ENCODE measurements at places on chromosomes 7 and 10.

GRCh38 chr10:22491931-22492615, 146.8 kb downstream of the SPAG6 start:
- no peak for DNase-seq

DNA sequence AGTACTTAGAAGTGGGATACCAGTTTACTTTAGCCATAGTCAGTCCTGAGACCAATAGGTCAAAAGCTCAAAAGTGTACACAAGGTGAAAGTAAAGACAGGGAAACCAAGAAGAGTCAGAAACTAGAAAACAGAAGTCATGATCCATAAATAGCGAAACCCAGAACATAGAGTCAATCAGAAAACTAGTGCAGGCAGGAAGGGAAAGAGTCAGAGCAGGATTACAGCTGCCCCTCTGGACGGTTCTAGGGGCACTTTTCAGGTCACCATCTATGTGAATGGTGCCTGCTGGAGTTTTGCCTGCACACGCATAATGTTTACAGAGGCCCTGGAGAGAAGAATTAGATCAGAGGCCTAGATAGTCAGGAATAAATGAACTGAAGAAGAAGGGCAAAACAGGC, 22.4 kb upstream of the DMTF1 start:
- no peak for DNase-seq

DNA sequence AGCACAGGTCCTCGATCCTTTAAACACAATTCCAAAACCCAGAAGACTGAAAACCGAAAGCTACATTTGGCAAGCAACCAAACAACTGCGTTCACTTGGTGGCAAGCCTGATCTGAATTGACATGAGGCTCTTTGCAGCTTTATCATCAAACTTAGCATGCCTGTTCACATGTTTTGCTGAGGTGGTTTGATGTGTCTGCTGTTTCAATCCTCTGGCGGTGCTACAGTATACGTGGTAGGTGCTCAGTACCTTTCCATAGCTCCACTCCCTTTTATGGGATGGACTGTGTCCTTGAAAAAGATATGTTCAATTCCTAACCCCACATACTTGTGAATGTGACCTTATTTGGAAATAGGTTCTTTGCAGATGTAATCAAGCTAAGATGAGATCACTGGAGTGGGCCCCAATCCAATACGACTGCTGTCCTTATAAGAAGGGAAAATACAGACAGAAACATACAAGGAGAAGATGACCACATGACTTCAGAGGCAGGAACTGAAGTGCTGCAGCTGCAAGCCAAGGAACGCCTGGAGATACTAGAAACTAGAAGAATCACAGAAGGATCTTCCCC, 33.4 kb downstream of the CCDC6 start:
- DNase-seq = peak; percentile 53

DNA sequence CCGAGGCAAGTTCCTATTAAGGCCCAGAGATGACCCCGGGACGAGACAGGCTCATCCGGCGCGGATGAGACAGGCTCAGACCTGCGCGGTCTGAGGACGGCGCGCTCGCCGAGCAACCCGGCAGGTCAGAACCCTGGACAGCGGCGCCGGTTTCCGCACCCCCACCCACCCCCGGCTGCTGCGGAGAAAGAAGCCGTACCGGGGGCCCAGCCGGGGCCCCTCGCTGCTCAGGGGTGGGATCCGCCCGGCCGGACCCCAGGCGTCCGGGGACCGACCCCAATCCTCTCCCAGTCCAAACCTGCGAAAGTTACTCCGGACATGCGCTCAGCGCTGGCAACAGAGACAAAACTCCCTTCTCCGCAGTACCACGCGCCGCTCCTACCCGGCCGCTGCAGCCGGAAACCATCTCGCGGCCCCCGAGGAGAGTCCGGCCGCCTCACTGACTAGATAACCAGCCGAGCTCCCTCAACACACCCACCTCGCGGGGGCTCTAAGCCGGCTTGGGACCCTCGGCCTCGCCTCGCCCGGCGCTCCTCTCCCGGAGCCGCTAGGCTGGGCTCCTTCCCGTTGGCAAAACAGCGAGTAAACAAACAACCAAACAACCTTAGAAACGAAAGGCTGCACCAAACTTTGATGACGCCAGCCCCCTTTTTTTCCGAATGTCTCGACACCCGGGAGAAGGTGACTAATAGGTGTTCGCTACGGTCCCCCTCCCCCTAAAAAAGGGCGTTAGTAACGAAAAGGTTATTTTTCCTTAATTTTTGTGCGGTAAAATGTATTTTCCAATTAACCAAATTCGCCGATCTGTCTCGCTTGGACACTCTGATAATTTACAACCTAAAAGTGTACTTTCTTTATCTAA, 2.3 kb upstream of the DRGX start:
- DNase-seq = peak; percentile 61

- no peak for DNase-seq
Observed at GRCh38 chr7:81110673-81111072, 191.8 kb upstream of the SEMA3C start.

GRCh38 chr10:22489467-22489866, 144.2 kb downstream of the SPAG6 start:
- DNase-seq = no peak

DNA sequence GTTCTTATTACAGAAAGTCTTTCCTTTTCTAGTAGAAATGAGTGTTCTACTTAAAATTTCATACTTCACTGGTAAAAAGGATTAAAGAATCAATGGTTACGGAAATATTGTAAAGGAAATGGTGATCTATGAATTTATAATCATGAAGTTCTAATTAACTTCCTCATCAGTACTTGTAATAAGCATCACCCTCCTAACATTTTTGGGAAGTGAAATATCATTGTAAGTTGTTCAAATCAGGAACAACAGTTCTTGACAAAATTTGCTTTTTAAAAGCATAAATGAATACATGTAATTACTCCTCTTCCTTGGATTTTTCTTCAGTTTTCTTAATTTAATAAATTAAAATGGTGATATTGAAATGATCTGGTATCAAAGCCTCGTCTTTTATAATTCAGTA, 5.6 kb upstream of the PCGF5 start:
- DNase-seq = no peak

DNA sequence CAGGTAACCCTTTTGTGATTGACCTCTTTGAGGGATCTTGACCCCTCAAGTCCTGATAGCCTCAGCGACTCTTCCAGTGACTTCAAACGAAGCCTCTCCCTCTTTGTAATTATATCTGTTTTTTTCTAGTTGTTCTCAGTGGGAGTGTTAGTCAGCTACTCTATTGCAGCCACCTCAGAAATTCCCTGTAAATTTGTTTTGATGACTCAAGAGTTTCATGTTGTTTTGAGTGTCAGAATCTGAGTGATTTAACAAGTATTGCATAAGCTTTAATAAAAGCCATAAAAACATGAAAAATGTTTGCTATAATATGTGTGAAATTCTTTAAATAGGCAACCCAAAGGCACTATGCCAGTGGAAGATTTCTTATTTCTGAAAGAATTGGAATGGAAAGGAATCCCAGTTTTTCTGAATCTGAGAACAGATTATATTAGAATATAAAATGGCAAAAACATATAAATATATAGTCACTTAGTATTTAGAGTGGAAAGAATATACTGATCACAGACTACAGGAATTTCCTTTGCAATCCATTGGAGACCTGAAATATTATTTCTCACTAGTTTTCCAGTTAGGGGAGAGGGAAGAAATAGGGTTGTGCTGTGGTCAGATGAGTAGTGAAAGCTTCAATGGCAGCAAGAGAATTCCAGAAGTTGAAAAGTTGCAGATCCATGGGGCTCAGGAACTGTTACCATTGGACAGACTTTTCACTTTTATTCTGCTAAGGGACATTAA, 94.4 kb upstream of the SEMA3C start:
- DNase-seq = peak; percentile 54

- DNase-seq = no peak
Observed at GRCh38 chr10:49598986-49599385, 11.1 kb upstream of the SLC18A3 start.

DNA sequence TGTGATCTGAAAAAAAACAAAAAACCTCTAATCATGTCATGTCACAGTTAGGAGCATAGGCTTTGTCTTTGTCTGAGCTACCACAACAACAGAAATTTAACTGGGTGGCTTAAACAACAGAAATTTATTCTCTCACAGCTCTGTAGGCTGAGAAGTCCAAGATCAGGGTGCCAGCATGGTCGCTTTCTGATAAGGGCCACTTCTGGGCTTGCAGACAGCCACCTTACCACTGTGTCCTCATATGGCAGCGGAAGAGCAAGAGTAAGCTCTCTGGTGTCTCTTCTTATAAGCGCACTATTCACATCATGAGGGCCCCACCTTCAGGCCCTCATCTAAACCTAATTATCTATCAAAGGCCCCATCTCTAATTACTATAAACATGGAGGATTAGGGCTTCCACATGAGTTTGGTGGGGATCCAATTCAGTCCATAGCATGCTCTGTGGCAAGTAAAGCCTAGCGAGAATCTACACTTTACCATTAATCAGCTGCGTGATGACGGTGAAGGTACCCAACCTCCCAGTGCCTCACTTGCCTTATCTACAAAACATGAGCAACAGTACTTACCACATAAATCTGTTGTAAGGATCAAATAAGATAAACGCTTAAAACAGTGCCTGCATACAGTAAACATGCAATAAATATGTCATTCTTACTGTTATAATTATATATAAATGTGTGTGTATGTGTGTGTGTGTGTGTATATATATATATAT, 17.3 kb downstream of the ZNF438 start:
- DNase-seq = no peak

DNA sequence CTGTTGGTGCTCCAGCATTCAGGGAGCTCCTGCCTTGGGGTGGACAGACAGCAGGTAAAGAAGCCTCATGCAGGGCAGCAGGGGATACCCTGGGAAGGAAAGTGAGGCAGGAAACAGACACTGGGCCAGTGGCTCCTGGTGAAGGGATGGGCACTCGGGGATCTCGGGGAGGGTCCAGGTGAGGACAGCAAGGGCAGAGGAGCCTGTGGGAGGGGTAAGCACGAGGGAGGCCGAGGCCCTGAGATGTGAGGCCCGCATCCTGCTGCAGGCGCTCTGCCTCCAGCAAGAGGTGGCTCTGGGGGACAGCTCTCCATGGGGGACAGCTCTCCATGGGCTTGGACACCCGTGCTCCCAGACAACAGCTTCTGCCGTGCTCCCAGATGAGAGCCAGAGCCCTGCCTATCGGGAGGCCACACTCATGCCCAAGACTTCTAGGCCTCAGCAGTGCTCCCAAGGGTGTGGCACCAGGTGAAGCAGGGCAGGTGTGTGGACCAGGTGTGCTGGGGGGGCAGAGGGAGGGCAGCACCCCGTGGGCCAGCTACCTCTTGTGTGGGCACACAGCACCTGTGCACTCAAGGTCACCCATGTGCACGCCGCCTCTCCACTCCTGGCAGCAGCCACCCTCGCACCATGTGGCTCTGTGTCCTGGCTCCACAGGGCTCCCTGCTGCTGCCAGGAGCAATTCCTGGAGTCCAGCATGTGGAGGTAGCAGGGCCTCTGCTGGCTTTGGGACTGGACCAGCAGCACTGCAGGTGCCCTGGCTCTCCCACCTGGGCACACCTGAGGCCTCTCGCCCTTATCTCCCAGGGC, 93.6 kb upstream of the INSIG1 start:
- DNase-seq = no peak

DNA sequence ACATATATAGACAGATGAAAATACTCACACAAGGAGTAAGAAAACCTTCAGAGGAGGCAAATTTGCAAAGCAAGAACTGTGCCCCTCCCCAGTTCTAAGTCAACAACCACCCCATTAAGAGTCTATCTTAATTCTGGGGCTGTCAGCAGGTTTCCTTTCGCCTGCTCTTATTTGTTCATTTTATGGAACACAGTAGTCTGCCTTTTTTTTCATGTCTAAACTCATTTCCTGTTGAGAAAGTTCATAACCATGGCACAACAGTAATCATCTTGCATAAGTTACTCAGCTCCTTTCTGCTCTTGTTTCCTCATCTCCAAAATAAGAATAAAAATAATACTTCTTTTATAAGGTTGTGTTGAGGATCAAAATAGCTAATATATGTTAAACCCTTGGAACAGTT, 25.8 kb upstream of the AMPH start:
- peak; percentile 16 for DNase-seq

DNA sequence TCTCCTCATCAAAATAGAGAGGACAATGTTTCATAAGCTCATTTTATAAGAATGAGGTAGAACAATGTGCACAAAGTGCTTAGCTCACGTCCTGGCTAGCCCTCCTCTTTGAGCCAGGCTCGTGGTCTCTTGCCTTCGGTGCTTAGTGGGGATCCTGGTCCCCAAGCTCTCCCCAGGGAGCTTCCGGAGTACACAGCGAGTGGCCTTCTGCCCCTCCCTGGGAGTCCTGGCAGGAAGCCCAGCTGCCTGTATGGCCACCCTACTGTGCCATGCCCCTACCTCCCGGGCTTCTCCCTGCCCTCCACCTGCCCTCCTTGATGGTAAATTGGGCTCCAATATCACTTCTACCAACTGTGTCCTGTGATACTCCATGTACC, 868 bp downstream of the MYO1G start:
- no peak for DNase-seq
